DMS79 (cell line): ENCODE measurements at places on chromosomes 2 and 18.

GRCh38 chr18:61379827-61380226, 46.6 kb downstream of the CDH20 start:
- DNase-seq: no peak

- no peak for DNase-seq
Observed at GRCh38 chr2:165522719-165523118, 53.2 kb downstream of the CSRNP3 start.

- DNase-seq: no peak
Observed at GRCh38 chr2:100814043-100814442, 5.9 kb upstream of the NPAS2 start.

DNA sequence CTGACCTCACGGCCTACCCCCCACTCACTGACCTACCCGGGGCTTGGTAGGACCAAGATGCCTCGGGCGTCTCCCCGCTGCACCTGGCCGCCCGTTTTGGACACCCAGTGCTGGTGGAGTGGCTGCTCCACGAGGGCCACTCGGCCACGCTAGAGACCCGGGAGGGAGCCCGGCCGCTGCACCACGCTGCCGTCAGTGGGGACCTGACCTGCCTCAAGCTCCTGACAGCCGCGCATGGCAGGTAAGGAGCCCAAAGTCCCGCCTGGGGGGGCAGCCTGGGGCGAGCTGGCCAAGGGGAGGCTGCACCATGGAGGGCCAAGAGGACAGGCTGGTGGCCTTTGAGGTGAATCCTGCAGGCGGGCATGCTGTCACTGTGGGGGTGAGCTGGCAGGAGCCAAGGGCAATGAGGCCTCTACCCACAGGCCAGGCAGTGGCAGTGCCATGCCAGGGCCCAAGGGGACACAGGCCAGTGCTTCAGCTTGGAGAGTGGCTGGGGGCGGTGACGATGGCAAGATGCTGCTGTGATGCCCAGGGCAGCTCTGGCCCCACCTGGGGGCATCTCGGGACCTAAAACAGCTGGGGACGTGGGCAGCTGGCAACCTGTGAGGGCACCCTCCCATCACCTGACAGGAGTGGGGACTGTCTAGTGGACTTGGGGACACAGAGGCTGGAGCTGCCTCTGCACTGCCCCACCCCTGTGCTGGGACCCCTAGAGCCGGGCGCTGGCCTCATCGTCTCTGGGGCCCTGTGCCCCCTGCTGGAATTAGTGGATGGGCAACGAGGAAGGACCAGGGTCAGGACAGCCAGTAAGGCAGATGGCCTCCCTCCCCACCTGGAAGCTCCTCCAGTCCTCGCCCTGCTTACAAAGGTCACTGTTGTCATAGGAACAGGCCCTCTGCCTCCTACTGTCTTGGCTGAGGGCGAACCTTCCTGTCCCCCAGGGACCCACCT, 2.0 kb downstream of the ESPNL start:
- DNase-seq: no peak

- no peak for DNase-seq
Observed at GRCh38 chr18:79543861-79544385, 135.7 kb upstream of the CTDP1 start.
